ENCODE measurements at places on chromosomes 2 and 18.

DNA sequence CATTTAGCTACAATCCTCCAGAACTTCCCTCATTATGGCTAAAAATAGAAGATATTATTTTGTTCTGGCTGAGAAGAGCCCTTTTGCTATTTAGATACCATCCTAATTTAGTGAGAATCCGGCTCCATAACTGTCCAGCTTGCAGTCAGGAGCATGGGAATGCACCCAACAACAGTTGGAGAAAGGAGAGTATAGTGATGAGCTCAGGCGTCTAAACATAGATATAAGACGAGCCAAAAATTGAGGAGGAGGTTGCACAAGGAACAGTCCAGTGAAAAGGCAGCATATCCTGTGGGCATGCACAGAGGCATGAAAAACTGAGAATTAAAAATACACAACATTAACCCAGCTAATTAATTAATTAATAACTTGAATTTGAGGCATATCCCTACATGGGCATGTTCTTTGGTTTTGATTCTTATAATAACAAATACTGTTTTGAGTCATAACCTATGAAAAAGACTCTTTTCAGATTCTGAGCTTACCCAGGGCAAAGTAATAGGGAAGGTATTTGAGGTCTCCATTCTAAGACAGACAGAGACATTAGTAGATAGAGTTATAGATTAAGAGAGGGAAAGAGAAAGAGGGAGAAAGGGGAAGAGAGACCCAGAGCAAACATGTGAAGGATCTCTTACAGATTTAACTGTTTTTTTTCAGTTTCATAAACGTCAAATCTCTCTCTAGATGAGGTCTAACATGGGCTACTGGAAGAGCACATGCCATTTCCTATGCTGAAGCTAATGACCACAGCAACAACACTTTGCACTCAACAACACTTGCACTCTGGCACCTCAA lies 311.2 kb downstream of the OSR1 start:
- DNase-seq = peak; percentile 30

- DNase-seq = no peak
Measured at GRCh38 chr2:72846171-72847095, 20.6 kb upstream of the EXOC6B start.

GRCh38 chr2:8134473-8134932 lies 547.4 kb upstream of the ID2 start:
- no peak for DNase-seq

DNA sequence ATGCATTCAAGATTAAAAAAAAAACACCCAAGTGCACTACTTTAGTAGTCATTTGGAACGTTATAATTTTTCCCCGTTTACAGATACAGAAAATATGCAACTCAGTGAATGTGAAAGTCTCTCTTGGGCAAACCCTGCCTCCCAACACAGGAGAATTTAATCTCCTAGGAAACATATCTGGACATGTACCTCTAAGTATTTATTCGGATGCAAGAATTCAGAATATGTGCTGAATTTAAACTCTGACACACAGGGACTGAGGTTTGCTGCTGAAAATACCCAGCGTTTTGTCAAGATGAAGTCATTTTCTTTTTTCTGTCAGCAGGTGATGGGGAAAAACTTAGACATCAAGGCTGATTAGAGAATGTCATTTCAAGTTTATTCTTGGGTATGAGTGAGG lies 105.4 kb downstream of the ACKR3 start:
- peak; percentile 81 for DNase-seq

GRCh38 chr2:237901932-237902850 lies 42.8 kb downstream of the RAMP1 start:
- DNase-seq = no peak

GRCh38 chr18:52750995-52751394 lies 411.0 kb downstream of the DCC start:
- DNase-seq = no peak

DNA sequence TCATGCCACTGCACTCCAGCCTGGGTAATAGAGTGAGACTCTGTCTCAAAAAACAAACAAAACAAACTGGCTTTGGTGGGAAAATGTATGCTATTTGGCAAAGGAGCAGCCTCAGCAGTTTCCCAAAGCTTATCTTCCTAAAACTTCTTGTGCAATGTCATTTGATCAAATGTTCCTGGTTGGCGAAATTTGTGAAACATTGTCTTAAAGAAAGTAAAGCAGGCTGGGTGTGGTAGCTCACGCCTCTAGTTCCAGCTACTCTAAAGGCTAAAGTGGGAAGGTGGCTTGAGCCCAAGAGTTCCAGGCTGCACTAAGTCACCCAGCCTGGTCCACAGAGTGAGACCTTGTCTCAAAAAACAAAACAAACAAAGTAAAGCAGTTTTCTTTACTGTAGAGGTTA lies 17.3 kb upstream of the TAF4B start:
- no peak for DNase-seq

GRCh38 chr2:101351207-101351606 lies 36.1 kb downstream of the CREG2 start:
- DNase-seq = no peak

DNA sequence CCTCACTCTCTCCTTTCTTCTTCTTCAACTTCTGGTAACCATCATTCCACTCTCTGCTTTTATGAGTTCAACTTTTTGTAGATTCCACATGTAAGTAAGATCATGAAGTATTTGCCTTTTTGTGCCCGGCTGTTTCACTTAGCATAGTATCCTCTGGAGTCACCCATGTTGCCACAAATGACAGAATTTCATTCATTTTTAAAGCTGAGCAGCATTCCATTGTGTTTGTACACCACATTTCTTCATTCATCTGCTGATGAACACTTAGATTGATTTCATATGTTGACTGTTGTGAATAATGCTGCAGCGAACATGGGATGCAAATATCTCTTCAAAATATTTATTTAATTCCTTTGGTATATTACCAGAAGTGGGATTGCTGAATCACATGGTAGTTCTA lies 133.6 kb upstream of the ERBB4 start:
- DNase-seq = no peak

GRCh38 chr2:85642725-85643124 lies 25.3 kb downstream of the SFTPB start:
- no peak for DNase-seq

DNA sequence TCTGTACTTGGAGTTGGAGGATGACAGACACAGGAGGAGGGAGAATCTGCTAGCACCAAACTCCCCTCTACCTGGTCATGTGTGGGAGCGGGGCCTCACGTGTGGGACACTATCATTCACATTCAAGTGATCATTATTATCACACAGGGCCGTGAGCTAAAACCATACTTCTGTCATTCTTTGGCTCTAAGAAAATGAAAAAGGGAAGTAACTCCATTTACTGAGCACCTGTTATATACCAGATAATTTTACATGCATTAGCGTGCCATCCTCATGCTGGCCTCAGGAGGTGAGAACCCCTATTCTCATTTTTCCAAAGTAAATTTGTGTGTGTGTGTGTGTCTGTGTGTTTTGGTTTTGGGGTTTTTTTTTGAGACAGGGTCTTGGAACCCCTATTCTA lies 150.1 kb downstream of the GLI2 start:
- no peak for DNase-seq

DNA sequence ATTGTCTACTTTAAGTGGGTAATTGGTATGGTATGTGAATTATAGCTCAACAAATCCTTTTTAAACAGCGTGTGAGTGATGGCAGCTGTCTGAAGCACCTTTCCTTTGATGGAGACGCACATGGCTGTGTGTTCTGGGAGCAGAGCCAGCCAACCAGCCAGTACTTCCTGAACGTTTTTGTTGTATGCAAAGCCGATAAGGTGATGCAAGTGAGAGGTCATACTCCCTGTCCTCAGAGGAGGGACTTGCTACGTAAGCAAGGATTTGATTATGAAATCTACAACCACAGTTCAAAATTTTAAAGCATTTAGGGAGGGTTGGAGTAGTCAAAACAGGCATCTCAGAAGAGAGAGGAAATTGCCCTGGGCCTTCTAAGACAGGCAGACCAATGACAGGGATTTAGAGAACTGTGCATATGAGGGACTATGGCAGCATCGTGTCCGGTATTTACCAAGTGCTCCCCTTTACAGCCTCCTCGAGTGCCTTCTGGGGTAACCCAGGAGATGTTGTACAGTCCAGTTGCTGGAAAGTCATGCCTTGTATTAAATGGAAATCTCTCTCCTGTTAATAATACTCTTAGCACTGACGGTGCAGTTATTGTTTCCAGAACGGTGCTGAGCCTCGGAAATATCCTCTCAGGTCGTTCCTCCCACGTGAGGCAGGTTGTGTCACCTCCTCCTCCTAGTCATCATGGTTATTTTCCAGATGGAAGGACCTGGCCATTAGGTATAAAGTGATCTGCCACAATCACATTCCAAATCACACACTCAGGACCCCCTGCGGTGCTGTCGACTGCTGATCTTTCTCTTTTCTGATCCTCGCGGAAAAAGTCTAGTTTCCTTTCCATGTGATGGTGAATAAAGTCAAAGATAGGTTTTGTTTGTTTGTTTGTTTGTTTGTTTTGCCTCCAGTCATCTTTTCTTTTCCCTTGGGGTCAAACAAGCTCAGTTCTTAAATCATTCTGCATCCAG lies 28.4 kb downstream of the ARHGEF4 start:
- DNase-seq = peak; percentile 68

DNA sequence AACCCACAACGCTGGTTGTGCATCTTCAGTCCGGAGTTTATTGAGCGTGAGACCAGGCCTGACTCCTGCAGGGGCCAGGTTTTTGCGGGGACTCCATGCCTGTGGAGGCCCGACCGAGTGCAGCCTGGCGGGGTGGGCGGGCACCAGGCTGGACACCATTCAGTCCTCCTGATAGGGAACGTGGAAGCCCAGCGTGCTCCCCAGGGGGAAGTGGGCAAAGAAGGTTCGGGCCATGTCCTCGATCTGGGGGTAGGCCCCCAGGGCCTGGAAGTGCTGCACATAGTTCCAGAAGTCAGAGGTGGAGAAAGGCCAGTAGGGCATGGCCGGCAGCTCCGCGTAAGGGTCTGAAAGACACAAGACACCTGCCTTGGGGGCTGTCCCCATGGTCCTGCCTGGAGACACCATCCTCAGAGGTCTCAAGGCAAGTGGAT lies 1.4 kb downstream of the OTOS start:
- no peak for DNase-seq

DNA sequence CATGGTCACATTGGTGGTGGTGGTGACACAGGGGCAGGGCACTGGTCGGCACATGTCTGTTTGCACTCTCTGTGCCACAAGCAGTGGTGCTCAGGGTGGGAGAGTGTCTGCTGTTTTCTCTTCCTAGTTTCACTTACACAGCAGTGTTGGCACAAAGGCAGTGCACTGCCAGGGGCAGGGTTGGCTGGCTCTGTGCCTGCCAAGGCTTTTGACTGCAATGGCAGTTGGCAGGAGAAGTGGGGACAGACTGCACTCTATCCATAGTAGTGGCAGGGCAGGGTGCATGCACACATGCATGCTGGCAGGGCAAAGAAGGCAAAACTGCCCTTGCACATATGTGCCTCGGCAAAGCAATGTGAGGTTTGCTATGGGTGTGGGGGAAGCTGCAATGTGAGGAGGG lies 635.9 kb downstream of the SUCLG1 start:
- DNase-seq = no peak

DNA sequence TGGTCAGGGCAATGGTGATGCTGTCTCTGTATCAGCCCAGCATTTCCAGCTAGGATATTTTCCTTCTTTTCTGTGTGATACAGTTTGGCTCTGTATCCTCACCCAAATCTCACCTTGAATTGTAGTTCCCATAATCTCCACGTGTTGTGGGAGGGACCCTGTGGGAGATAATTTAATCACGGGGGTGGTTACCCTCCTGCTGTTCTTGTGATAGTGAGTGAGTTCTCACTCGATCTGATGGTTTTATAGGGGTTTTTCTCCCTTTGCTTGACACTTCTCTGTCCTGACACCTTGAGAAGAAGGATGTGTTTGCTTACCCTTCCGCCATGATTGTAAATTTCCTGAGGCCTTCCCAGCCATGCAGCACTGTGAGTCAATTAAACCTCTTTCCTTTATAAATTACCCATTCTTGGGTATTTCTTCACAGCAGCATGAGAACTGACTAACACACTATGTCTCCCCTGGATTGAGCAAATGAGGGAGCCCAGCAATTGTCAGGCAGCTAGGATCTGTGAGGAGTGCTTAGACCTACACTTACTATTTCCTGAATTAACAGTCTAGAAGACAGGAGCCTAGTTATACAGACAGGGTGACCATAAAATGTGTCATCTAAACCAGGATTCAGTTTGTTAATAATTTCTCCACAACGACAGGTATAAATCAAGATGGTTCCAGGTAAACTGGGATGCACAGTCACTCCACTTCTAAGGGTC lies 6.0 kb downstream of the SCN2A start:
- DNase-seq = no peak

DNA sequence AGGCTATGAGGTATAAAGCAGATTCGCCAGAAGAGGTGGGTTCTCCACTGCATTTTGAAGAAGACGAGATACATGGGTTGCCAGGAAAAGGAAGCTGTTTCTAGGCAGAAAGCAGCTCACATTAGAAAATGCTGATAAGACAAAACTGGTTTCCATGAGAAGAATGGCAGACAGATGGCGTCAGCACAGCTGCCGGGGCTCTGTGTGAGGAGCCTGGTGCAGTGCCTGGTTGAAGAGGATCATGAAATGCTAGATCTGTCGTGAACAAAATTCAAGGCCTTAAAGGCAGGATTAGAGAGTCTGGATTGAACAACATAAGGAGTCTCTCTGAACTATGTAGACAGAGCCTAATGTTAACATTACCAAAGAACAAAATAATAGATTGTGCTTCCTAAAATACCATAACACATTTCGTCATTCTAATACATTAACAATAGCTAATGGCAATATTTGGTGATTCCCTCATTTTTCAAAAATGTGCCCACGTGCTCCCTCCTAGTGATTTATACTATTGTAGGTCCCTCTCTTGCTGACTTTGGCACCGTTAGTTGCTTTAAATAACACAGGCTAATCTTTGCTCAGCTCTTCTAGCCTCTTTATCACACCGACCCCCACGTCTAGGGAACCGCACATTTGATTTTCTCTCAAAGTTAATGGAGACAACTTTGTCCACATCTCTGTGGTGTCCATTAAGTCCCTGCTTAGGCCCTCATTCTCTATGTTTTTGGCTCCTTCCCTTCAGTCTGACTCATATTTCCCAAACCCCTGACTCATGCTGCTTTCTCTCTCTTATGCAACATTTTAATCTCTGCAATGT lies 38.2 kb downstream of the EFEMP1 start:
- DNase-seq = peak; percentile 97

DNA sequence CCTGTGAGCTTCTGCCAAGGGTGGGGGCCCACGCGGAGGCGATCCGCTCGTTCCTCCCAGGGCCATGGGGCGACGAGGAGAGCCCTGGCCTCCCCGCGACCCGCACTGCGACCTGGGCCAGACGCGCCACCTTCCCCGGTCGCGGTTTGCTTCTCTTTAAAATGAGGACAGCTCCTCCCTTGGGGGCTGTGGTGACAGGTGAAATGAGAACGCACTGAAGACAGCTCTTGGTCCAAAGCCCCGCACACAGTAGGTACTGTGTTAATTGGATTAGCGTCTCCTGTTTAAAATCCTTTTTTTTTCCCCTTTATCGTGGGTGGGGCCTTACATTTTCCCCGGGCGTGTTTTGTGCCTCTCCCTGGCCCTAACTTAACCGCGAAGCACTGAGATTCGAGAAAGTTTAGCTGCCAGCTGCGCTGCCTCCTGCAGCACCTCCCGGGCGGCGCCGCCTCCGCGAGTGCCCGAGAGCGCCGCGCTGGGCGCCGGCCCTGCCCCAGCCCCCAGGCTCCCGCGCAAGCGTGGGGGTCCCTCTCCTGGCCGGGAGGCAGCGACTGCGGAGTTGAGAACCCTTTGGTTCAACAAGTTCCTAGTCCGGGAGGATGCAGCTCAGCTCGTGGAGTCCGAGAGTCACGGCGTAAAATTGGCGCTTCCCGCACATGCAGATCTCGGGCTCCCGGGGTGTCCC lies 1.1 kb downstream of the HPCAL1 start:
- peak; percentile 41 for DNase-seq
